ENCODE measurements at places on chromosomes 4 and X. TPM values are rescaled to one million over a fixed set of nuclear protein-coding genes. Genes with fewer than 3 reads are reported as not detected.

The VSIG4 gene
- total RNA-seq: not detected

The NPY1R gene
- 0.13 TPM for total RNA-seq

The CYTL1 gene
- total RNA-seq: 113 TPM

The SLC34A2 gene
- not detected for total RNA-seq

The TBX22 gene
- not detected for total RNA-seq

The TLR6 gene
- total RNA-seq: 5.3 TPM

All from thoracic aorta endothelial cell (primary cell).